Stimulated activated CD4-positive, alpha-beta T cell treated with anti-CD3 and anti-CD28 coated beads, Interleukin-1b, Interleukin-23, amount 100 ng/mL, for 4 hours (primary cell): ENCODE measurements at places on chromosomes 2 and 18.
A peak's percentile ranks its signal among the peaks of the same experiment; 100 is the strongest.

- DNase-seq = no peak
Observed at GRCh38 chr18:14085770-14086457, 46.3 kb downstream of the ZNF519 start.

DNA sequence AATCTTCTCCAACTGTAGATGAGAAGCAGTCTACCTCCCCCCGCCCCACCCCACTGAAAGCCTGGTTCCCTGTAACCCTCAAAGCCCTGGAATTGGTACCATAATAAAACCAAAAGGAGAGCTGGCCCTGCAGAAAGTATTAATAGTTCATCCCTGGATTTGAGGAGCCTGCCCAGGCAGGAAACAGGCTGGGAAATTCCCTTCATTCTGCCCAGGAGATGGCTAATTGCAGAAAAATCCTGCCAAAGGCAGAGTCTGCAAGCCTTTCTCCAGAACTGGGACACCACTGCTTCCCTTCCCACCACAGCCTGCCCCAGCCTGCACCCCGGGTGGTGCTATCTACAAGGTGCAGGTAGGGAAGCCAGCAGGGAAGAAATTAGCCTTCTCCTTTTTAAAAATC lies 16.3 kb downstream of the GKN2 start:
- DNase-seq = no peak

DNA sequence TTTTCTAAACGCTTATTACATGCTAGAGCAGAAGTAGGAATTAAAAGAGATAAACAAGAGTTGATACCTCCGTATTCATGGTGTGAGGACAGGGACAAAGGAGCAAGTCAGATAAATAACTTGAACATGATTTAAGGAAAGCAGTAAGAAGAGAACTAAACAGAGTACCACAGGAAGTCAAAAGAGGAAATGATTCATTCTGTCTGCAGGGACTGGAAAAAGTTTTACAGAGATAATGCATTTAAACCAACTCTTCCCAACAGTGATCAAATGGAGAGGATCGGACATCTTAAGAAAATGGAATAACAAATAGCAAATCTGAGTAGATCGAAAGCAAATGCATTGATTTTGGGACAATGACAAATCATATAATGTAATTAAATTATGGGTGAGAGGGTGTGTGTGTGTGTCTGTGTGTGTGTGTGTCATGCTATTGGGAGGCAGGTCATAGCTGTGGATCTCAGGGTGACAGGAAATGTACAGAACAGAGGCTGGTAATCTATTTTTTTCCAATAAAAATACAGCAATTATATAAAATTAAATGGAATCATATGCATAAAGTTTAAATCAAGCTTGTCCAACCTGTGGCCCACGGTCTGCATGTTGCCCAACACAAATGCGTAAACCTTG lies 113.4 kb downstream of the MC4R start:
- no peak for DNase-seq

DNA sequence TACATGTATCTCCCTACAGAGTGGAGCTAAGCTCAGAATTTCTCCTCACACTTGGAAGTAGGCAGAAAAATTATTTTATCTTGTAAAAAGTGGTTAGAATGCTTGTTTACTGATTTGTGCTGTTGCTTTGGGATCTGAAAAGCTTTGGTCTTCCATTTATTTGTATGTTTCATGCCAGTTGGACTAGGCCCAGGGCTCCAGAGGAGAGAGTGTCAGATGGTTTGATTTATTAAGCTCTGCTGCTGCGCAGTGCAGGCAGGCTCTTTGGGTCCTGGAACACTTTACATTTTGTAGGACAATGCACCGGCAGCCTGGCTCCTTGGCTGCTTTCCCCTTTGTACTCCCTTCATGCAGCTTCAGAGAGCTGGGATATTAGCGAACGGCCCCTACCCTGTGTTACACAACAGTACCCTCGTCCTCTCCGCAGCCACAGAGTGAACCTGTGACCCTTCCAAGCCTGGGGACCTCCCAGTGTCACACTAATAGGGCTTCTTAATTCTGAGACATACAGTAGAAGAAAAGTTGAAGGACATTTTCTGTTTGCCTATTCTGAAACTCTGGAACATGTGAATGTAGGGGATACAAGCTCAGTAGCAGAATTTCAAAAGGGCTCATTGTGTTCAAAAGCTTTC lies 56.7 kb upstream of the EML6 start:
- DNase-seq = no peak

DNA sequence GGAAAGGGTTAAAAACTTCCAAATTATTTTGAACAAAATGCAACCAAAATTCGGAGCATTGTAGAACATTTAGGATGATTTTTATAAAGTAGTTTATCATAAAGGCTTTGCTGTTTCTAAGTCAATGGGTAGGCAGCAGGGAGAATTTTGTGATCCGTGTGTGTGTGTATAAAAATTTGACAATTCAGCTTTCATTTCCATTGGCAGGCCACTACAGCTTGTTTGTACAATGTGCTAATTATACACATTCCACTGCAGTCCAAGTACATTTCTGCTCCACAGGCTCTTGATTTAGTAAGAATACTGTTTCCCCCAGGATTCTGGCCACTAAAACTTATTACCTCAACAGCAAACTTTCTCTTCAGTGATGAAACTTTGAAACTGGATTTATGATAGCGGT lies 71.8 kb upstream of the LTBP1 start:
- DNase-seq = no peak

- no peak for DNase-seq
Observed at GRCh38 chr2:20141056-20141762, 83.7 kb downstream of the SDC1 start.

DNA sequence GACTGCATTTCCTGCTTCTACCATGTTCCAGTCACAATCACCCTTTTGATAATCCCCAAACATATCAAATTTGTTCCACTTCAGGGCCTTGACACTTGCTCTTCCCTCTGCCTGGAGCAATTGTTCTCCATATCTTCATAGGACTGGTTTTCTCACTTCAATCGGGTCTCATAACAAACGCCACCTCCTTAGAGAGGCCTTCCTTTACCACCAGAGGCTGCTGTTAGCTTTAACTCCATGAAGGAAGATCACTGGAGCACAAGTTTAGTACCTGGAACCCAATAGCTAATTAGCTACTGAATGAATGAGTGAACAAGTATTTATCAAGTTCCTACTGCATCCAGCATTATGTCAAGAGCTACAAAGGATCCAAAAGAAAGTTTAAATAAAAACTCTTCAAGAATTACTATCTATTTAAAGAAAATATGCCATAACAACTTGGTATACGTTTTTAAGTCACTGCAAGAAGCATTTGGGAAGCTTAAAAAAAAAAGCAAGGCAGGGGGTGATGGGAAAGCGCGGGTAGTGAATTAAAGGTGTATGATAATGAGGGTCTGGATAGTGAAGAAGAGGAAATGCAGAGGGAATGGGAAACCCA lies 58.8 kb downstream of the BAZ2B start:
- DNase-seq = no peak

- DNase-seq = no peak
Observed at GRCh38 chr2:239216614-239217273, 184.1 kb downstream of the HDAC4 start.

- no peak for DNase-seq
Observed at GRCh38 chr2:20516646-20517341, 69.9 kb downstream of the RHOB start.

- no peak for DNase-seq
Observed at GRCh38 chr2:65918760-65919187, 486.4 kb upstream of the SPRED2 start.

GRCh38 chr2:28283861-28284260 lies 108.8 kb upstream of the FOSL2 start:
- no peak for DNase-seq

DNA sequence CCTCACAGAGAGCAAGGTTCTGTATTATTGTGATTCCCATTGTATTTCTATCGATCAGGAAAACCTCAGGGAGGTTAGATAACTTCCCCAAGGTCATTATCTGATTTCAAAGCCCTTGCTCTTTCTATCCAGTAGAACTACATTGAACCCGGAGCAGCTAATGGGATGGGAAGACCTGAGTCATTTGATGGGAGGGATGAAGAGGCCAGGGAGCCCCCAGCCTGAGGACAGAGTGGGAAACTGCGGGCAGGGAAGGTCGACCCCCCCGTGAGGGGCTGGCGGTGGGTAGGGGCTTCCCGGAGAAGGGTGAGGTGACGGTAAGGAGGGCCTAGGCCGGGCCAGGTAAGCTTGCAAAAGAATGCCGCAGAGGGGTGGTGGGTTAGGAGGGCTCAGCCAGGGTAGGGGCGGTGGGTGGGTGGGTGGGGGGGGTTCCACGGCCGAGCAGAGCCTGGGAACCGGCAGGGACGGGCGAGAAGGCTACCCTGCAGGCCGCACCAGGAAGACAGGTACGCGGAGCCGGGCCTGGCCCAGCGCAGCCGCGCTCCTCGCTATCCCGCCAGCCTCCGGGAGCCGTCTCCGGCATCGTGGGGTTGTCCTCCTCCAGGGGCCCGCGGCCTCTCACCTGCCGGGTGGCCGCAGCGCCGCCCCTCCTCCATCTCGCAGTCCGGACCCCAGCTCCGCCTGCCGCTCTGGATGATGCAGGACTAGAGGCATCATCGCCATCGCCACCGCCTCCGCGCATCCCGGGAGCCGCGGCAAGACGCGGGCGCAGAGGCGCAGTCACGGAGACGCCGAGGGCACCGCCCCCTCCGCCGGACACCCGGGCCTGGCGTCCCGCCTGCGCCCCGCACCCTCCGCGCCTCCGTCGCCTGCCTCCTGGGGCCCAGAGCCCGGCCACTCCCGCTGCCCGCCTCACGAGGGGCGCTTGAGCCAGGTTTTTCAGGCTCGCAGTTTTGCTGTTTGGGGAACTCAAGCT lies at the start of gene GPR75:
TSS of gene GPR75 (minus strand) at position 762 of the 976 bp plus-strand sequence. CDS start 5,211 bp downstream, outside the sequence.
- DNase-seq = no peak

GRCh38 chr18:14921547-14921946 lies 173.6 kb downstream of the ANKRD30B start:
- DNase-seq = no peak

GRCh38 chr18:48058486-48058885 lies 128.0 kb upstream of the SMAD2 start:
- DNase-seq = no peak

- no peak for DNase-seq
Observed at GRCh38 chr18:732371-732770, 19.9 kb upstream of the ENOSF1 start.

- DNase-seq = no peak
Observed at GRCh38 chr2:64543008-64543697, 19.0 kb downstream of the AFTPH start.

DNA sequence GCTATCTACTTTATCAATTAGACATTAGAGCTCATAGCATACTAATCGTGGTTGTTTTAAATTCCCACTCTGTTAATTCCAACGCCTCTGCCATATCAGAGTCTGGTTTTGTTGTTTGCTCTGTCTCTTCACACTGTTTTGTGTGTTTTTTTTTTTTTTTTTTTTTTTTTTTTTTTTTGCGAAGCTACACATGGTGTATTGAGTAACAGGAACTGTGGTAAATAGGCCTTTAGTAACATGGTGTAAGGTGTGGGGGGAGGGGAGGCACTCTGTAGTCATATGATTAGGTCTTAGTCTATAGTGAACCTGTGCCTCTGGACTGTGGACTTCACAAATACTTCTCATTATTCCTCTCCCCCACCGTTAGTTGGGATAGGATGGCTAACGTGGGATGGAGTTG lies 370.7 kb upstream of the RAB12 start:
- no peak for DNase-seq

- no peak for DNase-seq
Observed at GRCh38 chr2:49640630-49641029, 486.3 kb upstream of the FSHR start.

- DNase-seq = no peak
Observed at GRCh38 chr2:224987733-224988132, 54.5 kb downstream of the DOCK10 start.

- no peak for DNase-seq
Observed at GRCh38 chr2:120948662-120949011, 213.0 kb downstream of the GLI2 start.

- no peak for DNase-seq
Observed at GRCh38 chr2:27901234-27901633, 10.7 kb downstream of the BABAM2 start.

DNA sequence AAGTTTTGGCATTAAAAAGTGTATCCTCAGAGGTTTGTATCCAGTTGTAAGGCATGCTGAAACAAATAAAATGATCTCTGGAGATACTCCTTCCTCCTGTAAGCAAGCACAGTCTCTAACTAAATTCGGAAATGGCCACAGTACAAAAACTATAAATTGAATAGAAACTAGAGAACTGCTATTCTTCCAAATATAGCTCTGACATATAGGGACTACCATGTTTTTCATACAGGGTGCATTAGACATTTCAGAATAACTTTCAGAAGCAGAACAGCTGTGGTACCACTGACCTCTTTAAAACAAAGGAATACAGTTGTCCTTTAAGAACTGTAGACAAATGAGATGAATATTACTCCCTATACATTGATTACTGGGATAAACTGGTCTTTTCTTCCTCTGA lies 568.5 kb downstream of the ARHGAP15 start:
- no peak for DNase-seq

DNA sequence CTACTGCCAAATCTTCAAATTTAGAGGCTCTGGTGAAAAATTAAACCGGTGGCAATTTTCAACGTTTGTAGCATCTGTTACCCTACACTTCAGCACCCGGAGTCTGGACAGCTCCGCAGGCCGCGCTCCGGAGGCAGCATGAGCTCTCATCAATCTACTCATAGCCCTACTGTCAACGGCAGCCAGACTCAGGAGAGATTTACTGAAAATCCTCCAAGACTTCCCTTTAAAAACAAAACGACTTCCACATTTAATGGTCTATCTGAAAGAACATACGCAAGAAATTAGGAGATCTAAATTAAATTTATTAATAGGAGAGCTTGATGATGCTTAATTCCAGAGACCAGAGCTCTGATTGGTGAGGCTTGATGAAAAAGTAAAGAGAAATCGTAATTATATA lies 970 bp upstream of the ADCYAP1 start:
- peak; percentile 28 for DNase-seq

- DNase-seq = no peak
Observed at GRCh38 chr18:49274188-49274714, 186.2 kb downstream of the DYM start.

DNA sequence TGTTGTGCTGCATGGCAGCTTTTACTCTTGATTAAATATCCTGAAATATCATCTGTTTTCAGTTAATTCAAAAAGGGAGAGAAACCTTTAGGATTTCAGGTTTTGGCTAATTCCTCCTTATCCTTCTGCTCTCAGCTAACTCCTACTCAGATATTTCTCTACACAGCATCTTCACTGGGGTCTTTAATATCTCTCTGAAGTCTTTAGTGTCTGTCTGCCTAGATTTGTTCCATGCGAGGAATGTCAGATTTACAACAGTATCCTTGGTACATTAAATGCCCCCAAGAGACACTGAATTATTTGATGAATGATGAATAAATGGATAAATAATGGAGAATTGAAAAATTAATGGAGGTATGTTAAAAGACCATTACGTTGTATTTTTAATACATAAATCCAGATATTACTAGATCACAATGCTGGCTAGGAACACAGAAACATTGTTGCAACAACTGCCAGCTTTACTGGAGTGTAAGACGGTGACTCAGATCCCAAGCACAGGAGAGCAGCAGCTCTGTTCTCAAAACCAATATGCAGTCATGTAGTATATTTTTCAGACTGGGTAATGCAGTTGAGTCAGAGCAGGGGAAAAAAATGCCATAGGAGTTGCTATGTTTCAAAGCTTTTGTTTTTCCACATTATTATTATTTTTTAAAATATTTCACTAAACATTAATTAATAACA lies 388.0 kb upstream of the SYT4 start:
- no peak for DNase-seq
